ENCODE measurements at places on chromosomes 6 and 20.
A peak's percentile ranks its signal among the peaks of the same experiment; 100 is the strongest.

GRCh38 chr6:13469693-13470092, 17.7 kb downstream of the GFOD1 start:
- DNase-seq = no peak

DNA sequence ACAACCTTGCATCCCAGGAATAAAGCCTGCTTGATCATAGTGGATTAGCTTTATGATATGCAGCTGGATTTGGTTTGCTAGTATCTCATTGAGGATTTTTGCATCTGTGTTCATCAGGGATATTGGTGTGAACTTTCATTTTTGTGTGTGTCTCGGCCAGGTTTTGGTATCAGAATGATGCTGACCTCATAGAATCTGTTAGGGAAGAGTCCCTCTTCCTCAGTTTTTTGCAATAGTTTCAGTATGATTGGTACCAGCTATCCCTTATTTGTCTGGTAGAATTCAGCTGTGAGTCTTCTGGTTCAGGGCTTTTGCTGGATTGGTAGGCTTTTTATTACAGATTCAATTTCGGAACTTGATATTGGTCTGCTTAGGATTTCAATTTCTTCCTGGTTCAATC, 132.5 kb downstream of the ZFAND3 start:
- no peak for DNase-seq

DNA sequence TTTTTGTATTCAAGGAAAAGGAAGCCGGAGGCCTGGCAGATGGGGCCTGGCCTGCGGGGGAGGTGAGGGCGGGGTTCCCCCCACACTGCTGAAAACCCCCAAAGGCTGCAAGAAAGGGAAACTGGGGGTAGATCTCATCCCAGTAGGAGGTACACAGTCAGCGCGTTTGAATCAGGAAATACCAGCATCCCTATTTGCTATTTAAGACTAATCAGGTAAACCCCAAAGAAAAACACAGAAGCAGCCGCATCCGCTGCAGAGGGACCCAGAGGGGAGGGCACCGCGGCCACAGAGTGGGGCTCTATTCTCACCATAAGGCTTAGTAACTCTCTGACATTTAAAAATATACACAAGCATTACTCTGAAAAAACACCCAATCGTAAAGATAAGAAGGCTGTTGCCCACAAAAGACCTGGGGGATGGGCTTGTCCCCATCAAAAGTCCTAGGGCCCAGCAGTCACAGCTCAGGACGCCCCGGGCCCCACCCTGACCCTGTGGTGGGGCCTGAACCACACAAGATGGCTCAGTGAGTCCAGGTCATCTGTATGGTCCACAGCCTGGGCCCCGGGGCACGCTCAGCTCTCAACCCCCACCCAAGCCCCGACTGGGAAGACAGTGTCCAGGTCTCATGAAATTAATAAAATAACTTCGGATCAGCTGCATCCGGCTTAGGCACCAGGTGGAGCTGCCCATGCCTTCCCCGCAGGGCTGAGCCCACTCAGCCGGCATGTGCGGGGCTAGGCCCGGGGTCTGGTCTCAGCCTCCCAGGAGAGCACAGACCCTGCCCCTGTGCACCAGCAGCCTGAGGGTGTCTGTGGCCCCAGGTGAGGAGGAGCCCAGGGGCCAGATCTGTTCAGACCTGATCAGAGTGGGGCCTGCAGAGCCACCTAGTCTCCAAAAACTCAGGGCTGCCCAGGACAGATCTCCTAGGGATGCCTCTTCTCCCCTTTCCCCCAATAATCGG, 31.0 kb downstream of the KCNQ2 start:
- no peak for DNase-seq

GRCh38 chr6:143539734-143540133, 28.2 kb upstream of the FUCA2 start:
- DNase-seq = no peak

- DNase-seq = no peak
Observed at GRCh38 chr6:16832043-16832567, 70.8 kb upstream of the ATXN1 start.

GRCh38 chr6:167652701-167653095, 174.0 kb upstream of the AFDN start:
- no peak for DNase-seq

- no peak for DNase-seq
Observed at GRCh38 chr6:161189891-161190290, 84.0 kb downstream of the AGPAT4 start.

GRCh38 chr6:156114541-156114940, 658.9 kb upstream of the NOX3 start:
- no peak for DNase-seq

GRCh38 chr6:50380406-50381098, 330.8 kb upstream of the DEFB112 start:
- no peak for DNase-seq

DNA sequence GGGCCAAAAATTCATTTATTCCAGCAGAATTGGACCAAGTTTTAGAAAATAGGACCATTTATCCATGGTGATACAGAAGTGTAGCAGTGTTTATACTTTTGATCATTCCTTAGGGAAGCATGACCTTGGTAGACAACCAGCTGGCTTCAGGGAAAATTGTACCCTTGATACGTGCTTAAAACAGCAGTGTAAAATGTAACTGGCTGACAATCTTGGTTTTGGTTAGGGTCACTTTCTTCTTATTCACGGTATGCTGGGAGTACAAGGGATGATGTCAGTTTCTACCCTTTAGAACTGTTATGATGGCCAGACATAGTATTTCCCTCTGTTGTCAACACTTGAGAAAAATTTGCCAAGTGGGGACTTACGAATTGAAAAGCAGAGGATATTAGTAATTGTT, 157.1 kb downstream of the BCKDHB start:
- DNase-seq = peak; percentile 2

- DNase-seq = no peak
Observed at GRCh38 chr20:7123457-7123856, 356.0 kb downstream of the BMP2 start.

GRCh38 chr6:17653198-17653882, 53.2 kb downstream of the FAM8A1 start:
- no peak for DNase-seq

- DNase-seq = peak; percentile 23
Observed at GRCh38 chr6:29887330-29887818, 55.0 kb upstream of the HLA-A start.

DNA sequence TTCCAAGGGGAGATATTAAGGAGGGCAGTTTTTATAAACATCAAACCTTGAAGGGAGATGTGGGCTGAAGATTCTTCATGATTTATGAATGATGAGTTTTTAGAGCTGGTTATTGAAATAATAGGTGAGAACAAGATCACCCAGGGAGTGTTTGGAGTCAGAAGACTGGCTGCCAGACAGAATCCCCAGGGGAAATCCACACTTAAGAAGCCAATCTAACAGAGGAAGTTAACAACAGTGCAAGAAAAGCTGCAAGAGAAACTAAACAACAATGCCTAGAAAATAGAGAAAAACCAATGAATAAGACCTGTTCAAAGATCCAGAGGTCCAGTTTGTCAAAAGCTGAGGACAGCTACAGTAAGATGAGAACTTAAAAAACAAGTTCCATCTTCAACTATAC, 167.9 kb upstream of the MAN1A1 start:
- peak; percentile 31 for DNase-seq

DNA sequence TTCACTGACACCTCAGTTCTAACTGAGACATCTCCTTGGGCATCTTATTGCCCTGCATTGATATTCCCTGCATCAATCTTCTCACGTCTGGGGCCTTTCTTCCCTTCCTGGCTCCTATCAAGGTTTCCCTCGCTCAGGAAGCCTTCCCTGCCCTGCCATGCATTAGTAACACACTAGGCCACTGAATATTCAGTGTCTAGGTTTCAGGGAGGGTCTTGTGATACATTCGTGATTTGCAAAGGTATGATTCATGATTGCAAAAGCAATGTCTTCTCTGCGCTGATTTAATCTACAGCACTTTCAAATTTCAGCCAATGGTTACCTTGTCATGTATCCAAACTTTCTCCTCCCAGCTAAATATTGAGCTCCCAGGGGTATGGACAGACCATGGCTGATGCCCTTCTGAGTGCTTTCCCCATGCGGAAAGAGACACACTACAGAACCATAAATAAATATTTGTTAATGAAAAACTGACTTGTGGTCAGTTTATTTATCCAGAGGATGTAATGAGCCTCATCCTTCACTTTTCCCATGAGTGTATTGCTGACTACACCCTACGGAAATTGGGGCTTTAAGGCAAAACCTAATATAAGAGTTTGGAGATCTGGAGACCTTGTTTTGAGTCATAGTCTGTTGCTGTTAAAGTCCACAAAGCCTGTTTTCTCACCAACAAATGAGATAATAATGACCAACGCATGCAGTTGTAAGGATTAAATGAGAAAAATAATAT, 21.6 kb upstream of the PCSK2 start:
- DNase-seq = no peak

GRCh38 chr6:166772518-166772917, 145.5 kb upstream of the RPS6KA2 start:
- DNase-seq = no peak

GRCh38 chr6:153927867-153928266, 111.2 kb upstream of the OPRM1 start:
- DNase-seq = no peak

DNA sequence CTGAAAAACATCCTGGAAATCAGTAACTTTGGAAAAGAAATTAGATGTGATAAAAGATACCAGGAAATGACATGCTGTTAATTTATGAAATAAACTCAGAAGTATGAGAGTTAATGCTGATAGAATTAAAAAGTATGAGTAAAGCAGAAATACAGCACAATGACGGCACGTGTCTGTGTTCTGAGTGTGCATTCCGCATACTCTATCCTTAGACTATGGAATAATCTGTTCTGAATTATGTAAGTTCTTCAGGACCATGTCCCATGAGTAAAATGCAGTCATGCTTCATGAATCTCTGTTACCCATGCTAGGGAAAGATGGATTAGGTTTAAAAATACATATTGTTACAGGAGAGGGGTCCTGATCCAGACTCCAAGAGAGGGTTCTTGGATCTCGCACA, 21.7 kb downstream of the HECA start:
- no peak for DNase-seq

GRCh38 chr6:74356391-74356790, 660.4 kb downstream of the CD109 start:
- DNase-seq = no peak

DNA sequence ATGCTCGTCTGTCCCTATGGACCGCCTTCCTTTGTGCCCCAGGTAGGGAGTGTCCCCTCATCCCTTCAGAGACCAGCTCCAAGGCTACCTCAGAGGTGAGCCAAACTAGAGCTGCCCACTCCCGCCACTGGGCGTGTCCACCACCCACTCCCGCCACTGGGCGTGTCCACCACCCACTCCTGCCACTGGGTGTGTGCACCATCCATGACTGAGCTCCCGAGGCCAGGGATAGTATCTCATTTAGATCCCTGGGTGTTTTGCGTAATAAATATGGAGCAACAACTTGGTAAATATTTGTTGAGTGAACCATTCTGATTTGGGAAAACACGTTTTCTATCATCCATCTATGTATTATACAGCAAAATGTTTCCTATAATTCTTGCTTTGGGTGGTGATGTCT, 68.8 kb downstream of the ZBTB2 start:
- peak; percentile 32 for DNase-seq

GRCh38 chr20:34876406-34877282, at the start of gene ACSS2:
Gene ACSS2 (plus strand): TSS chr20:34876612. CDS start chr20:34876646, 34 bp downstream.
- DNase-seq = no peak

DNA sequence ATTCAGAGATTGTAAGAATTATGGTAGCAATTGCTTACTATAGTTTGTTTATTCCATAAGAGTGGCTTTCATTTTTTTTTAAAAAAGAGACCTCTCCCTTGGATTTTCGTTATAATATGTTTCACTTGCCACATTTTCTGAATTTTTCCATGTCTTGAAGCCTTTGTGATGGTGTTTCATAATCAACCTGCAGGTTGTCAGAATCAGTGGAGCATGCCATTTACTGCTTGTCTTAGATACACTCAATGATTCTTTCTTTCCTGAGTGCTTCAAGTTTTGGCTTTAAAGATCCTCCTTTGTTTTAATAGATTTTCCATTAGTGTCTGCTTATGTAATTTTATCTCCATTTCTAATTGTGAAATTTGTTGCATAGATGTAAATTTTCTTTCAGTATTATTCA, 31.2 kb downstream of the KCNQ5 start:
- DNase-seq = no peak

DNA sequence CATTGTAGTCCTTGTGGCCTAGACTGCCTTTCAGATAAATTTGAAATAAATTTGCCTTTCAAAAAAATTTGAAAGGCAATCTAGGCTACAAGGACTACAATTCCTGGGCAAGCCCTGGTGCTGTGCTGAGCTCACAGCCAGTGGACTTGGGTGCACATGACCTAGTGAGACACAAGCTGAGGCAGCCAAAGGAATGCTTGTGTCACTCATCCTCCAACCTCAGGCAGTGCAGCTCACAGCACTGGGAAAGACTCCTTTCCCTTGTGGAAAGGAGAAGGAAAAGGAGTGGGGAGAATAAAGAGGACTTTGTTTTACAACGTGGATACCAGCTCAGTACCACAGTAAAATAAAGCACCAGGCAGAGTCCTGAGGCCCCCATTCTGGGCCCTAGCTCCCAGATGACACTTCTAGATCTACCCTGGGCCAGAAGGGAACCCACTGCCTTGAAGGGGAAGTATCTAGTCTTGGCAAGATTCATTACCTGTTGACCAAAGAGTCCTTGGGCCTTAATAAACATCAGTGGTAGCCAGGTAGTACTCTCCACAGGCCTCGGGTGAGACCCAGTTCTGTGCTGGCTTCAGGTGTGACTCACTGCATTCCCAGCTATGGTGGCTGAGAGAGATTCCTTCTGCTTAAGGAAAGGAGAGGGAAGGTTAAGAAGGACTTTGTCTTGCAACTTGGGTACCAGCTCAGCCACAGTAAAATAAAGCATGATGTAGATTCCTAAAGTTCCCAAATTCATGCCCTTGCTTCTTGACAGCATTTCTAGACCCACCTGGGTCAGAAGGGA, 659.7 kb upstream of the FLRT3 start:
- DNase-seq = no peak

GRCh38 chr6:115667478-115668026, 393.1 kb downstream of the FRK start:
- DNase-seq = no peak

GRCh38 chr6:6942831-6943230, 164.9 kb upstream of the RREB1 start:
- DNase-seq = peak; percentile 12

DNA sequence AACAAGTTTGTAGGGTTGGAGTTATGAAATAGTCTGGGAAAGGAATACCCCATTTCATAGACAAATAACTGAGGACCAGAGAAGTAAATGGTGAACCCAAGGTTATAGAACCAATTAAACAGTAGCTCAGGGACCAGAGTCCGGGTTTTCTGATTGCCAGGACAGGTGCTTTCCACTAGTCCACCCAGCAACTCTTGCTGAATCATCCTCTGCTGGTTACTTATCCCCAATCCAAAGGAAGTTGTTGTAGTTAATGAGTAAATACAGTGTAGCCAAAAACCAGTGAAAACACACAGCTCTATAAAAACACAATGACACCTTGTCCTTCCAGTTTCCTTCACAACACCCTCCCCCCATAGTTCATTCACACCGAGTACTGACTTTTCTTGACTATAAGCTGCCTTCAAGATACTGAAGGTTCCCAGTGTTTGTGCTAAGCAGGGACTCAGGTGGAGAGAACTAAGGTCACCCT, 766 bp upstream of the TINAG start:
- no peak for DNase-seq

Data from cardiac fibroblast (primary cell).